ENCODE measurements at places on chromosomes 5 and 9.
A peak's percentile ranks its signal among the peaks of the same experiment; 100 is the strongest.

DNA sequence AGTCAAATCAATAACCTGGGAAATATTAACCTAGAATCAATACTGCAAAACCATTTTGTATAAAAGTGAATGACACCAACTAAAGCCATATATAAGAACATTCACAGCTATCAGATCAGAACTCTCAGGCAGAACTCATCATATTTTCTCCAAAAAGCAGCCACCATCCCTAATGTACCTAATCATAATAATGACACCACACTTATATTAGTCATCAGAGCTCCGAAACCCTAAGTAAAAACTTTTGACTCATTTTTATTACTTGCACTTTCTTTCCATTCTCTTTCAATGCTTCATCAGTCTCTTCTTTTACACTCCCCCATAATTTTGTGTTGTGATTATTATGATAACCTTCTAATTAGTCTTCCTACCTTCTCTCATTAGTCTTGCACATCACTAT lies 45.3 kb downstream of the INSL6 start:
- no peak for DNase-seq

- DNase-seq, result no peak
These were observed 20.8 kb downstream of the SARDH start for GRCh38 chr9:133717113-133718031.

DNA sequence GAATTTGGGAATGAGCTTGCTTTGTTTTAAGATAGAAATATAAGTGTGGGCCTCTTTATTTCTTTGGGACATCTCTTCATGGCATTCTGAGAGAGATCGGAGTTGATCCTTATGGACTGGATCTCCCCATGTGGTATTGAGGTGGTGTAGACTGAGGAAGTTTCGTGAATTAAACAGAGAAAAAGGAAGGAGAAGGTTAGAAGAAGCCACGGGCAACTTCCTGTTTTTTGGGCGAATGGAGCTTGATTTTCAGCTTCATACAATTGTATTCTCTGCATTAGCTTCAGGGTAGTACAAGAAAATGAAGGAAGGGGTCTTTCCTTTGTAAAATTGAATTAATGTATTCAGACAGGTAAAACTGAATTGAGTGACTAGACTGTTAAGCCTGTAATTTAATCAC lies 70.5 kb upstream of the HMHB1 start:
- DNase-seq, result no peak

GRCh38 chr9:135994501-135995192 lies 33.5 kb upstream of the UBAC1 start:
- DNase-seq, result no peak

DNA sequence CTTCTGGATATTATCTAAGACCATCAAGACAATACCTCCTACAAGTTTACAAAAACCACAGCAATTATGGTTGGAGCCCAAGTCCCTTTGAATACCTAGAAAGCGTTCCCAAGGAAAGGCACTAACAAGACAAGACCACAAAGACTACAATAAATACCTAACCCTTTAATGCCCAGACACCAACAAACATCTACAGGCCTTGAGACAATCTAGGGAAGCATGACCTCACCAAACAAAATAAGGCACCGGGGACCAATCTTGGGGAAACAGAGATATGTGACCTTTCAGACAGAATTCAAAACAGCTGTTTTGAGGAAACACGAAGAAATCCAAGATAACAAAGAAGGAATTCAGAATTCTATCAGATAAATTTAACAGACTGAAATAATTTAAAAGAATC lies 37.8 kb downstream of the OXCT1 start:
- DNase-seq, result no peak

- DNase-seq, result no peak
These were observed 42.6 kb downstream of the NEK6 start for GRCh38 chr9:124300312-124300711.

- peak; percentile 6 for DNase-seq
These were observed 21.4 kb downstream of the SLC22A4 start for GRCh38 chr5:132315529-132316067.

- DNase-seq, result no peak
These were observed 16.0 kb upstream of the PHF19 start for GRCh38 chr9:120892748-120893610.

DNA sequence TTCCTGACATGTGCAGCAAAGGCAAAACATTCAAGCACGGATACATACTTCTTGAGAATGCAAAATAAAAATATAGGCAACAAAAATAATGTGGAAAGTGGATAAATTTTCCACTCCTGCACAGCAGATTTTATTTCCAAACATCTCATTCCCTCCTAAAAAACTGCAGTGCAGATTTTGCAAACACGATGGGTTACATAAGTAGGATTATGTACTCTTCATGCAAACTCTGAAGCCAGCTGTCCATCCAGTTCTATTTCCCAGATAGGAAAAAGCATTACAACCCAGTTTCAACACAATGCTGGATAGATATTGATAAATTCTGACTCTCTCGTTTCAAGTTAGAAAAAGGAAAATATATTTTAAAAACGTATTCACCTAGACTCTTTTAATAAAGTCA lies 52.7 kb upstream of the CCNG1 start:
- no peak for DNase-seq

DNA sequence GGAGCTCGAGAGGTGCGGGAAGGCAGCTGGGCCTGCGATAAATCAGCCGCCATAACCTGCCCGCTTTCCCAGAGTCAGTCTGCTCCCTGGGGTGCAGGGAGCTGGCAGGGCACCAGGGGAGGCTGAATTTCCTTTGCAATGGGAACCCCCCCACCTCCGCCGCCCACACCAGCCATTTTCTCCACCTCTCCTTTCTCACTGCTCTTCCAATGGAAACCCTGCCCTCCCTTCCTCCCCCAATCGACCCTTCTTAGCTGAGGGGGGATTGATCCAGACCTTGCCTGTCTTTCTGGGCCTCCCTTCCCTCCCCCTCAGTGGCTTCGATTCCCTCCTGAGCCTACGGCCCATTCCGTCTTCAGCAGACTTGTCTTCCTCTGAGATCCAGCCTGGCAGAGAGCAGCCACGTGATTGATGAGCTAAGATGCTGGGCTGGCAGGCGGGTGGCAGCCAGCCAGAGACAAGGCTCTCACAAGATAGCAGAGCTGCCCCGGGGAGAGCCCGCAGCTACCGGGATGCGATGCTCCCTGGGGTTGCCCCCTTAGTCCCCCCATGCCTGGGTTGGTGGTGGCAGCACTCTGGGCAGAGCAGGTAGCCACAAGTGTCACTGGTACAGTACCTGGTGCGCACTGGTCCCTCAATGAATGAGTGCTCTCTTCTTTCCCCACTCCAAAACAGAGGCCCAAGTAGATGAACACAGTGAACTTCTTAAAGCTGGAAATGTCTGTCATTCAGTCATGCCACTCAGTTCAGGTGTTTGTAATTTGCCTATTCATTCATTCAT lies 53.7 kb upstream of the FABP6 start:
- peak; percentile 85 for DNase-seq

DNA sequence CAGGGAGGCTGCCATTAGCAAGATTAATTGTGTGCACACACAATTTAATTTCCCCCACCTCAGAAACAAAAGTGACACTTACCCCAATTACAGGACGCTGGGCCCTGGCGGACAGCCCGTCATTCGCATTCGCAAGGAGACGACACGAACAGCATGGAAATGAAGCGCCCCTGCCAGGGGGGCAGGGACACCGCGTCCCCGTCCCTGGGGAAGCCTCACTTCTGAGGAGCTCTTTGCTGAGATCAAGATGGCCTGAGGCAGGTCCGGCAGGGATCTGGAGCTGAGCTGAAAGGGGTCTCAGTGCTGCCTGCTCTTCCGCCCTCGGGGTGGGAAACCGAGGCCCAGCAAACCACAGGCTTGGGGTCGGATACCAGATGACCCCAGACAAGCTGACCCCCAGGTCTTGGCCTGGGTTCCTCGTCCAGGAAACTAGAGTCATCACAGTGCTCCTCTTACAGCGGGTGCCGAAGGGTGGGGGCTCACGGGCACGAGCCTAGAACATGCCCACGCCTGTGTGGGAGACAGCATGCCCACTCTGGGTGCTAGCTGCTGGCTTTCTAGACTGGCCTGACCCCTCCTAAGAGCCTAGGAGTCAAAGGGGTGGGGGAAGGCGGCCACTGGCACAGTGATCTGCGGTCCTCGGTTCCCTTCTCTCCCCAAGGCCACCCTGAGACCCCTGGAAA lies 103.2 kb downstream of the VAV2 start:
- peak; percentile 47 for DNase-seq

- no peak for DNase-seq
These were observed 43.7 kb upstream of the POMT1 start for GRCh38 chr9:131459056-131459455.

GRCh38 chr9:105497704-105498103 lies 49.9 kb downstream of the FSD1L start:
- no peak for DNase-seq

Data from midbrain (tissue), 1 donor.